ENCODE measurements at places on chromosomes 16 and 17.
A peak's percentile ranks its signal among the peaks of the same experiment; 100 is the strongest.

- DNase-seq = no peak
Observed at GRCh38 chr16:48478393-48478792, 93.2 kb upstream of the SIAH1 start.

DNA sequence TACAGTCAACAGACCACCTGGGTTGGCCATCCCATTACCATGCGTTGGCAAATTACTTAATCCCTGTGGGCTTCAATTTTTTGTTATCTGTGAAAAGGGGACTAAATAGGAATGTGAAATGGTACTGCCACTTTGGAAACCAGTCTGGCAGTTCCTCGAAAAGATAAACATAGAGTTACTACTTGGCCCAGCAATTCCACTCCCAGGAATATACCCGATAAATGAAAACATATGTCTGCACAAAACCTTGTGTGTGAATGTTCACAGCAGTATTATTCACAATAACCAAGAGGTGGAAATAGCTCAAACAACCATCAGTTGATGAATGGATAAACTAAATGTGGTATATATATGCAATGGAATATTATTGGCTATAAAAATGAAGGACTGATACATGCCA is 87.9 kb downstream of the TANGO6 start:
- DNase-seq = no peak

DNA sequence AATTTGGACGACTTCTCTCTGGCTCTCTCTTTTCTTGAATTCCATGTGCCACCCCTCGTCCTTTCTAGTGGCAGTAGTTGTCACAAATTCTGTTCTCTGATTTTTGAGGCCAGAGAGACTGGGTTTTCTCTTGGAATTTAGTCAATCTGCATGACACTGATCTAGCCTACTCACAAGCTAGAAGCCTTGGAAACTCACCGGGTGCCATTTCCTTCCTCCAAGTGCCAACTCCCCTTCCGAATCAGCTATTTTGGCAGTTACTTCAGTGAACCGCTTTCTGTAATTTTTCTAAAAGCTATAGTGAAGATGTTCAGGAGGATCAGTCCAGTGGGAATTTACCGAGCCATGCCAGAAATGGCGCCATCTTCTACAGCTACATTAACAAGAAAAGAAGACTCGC is 228.9 kb downstream of the PMP22 start:
- DNase-seq = no peak

GRCh38 chr17:13599864-13600263 is 1.9 kb downstream of the HS3ST3A1 start:
- no peak for DNase-seq

DNA sequence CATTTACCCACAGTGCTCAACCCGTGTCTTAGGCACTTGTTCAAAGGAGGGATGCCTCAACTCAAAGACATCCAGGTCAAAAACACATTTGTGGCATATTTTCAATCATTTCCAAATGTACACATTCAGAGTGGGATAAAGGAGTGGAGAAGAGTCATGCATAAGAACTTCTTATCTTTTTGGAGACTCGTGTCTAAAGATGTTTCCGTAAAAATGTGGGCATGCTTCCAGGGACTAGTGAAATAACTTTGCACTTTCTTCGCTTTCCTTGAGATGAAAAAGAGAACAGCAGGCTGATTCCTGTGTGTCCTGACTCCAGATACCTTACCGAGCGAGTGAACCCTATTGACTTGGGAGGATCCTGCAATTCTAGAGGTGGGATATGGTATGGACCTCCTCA is 256.6 kb upstream of the KCNJ16 start:
- peak; percentile 13 for DNase-seq

- DNase-seq = no peak
Observed at GRCh38 chr17:81341516-81342268, 46.6 kb upstream of the SLC38A10 start.

- peak; percentile 15 for DNase-seq
Observed at GRCh38 chr16:11852092-11852809, 909 bp upstream of the RSL1D1 start.

GRCh38 chr16:74756203-74756602 is 18.4 kb downstream of the FA2H start:
- DNase-seq = no peak

- no peak for DNase-seq
Observed at GRCh38 chr17:76399175-76400172, 15.1 kb downstream of the SPHK1 start.

DNA sequence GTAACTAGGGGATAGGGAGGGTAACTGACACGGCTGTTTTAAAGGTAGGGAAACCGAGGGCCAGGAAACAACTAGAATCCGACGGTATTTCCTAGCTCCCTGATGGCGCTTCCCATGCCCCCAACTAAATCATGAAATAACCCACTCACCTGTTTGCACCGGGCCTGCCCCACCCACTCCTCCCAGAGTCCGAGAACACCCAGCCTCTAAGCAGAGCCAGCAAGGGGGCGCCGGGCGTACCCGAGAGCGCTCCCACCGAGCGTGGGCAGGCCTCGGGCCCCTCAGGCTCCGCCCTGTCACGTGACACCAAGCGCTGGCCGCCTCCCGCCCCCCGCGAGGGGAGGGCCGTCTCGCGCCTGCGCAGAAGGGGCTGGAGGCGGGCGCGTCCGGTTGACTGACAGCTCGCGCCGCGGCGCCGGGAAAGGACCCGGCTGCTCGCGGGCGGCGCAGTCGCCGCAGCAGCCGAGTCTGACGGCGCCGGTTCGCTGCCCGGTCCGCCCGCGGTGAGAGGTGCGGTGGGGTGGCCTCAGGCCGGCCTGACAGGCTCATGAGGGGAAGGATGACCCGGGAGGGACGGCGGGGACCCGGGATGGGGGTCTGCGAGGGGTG is at the start of gene KIAA0513:
TSS of gene KIAA0513 (plus strand) at position 447 of the 609 bp plus-strand sequence. CDS start 39,277 bp downstream, outside the sequence.
- peak; percentile 90 for DNase-seq
